AG08395 (cell line): ENCODE measurements at places on chromosomes 1 and 21.
A peak's percentile ranks its signal among the peaks of the same experiment; 100 is the strongest.

GRCh38 chr1:155127105-155127966 is at the start of gene EFNA1:
Gene EFNA1, plus strand, starts transcription at chr1:155127876. Its CDS starts 102 bp downstream, at chr1:155127978.
- no peak for DNase-seq

GRCh38 chr1:92299477-92300150 is 755 bp downstream of the RPAP2 start:
- DNase-seq, result no peak

- no peak for DNase-seq
These were observed 39.3 kb downstream of the DTL start for GRCh38 chr1:212074856-212075255.

DNA sequence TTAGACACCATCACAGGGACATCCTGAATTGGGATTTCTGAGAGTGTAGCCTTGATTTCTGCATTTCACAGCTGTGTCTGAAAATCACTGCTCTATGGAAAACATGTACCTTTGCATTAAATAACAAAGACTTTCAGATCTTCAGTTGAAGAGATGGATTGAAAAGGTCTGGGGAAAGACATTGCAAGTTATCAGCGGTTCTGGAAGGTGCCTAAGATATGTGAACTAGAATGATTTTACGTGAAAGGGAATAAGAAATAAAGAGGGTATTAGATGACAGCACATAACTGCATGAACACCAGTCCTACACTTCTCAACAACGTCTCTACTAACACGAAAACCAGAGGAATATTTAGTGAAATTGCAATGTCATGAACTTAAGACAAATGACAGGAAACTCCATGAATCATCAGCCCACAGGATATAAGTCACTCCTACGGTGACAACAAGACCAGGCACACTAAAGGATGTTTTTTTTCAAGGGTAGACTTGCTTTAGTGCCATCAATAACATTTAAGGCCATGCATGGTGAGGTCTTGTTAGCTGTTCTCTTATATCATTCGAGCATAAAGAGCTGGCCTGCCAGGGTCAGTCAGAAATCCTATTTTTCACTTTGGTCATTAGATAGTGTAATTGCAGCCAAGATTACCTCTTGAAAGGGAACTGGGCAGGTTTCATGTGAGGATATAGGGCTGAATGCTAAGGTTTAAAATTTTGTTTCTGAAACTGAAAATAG is 283.1 kb downstream of the GRIK1 start:
- peak; percentile 34 for DNase-seq

DNA sequence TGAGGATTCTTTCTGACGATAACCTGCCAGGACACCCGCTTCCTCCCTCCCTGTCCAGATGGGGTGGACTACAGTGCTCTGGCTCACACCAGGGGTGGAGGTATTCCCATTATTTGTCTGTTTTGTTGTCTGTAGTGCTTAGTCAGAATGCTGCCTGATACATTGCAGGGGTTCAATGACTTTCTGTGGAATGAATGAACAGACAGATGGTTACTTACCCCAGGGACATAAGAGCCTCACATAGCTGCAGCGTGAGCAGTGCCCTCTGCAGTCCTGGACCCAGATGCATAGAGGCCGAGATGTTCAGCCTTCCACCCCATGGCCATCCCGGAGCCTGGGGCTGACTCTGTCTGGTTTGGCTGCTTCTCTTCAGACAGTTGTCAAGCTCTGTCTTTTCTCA is 13.0 kb upstream of the F3 start:
- no peak for DNase-seq

- no peak for DNase-seq
These were observed 142.1 kb upstream of the IPO9 start for GRCh38 chr1:201686714-201687455.

DNA sequence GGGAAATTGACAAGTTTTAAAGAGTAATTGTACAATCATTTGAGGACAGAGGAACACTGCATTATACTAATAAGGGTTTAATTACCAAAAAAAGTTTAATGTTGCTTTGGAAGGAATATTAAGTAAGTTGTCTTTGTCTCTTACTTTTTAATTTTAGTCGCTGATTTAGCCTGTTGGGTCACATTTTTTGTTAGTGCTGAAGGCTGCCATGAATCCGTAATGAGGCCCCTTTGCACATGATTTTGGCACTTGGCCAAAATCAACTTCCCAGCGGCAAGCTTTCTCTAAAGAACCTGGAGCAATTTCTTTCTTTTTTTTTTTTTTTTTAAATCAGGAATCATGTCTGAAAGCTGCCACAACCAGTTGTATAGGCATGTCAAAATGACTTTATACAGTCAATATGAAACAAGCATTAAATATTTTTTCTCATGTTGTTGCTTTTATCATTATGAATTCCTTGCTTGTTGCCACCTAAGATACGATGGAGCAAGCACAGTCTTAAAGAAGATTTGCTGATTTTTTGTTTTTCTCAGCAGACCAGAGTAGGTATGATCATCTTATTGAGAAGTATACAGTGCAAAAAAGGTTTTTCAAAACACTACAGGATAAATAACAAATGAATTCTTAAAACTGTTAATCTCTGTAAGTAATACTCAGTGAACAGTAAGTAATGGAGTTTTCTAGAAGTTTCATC is 690.4 kb downstream of the USP25 start:
- peak; percentile 5 for DNase-seq

- DNase-seq, result no peak
These were observed 270.3 kb downstream of the RGS7 start for GRCh38 chr1:241086686-241087085.

GRCh38 chr1:79982211-79982610 is 975.7 kb upstream of the ADGRL4 start:
- peak; percentile 67 for DNase-seq

DNA sequence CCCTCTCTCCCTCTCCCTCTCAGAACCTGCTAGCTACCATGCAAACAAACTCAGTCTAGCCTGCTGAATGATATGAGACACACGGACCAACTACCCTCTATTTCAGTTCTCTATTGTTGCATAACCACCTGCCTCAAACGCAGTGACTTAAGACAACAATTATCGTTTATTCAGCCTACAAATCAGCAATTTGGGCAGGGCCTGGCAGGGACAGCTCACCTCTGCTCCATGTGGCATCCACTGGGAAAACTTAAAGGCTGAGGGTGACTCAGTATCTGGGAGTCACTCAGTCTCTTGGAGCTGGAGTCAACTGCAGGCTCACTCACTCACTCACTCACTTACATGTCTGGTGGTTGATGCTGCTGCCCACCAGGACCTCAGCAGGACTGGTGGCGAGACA is 121.3 kb downstream of the SEC16B start:
- DNase-seq, result peak; percentile 47

GRCh38 chr21:28160378-28160777 is 832.3 kb downstream of the LTN1 start:
- no peak for DNase-seq
